ENCODE measurements at places on chromosomes 2 and 18. TPM values are rescaled to one million over a fixed set of nuclear protein-coding genes. Genes with fewer than 3 reads are reported as not detected.
A peak's percentile ranks its signal among the peaks of the same experiment; 100 is the strongest.

GRCh38 chr2:200376513-200377354 is 70.2 kb downstream of the SPATS2L start:
- no peak for DNase-seq

Gene SPP2
- not detected for total RNA-seq

Gene MAL
- 63.8 TPM for total RNA-seq

GRCh38 chr18:40902436-40902835 is 1052.6 kb upstream of the PIK3C3 start:
- DNase-seq = no peak

GRCh38 chr2:108325756-108326155 is 37.1 kb downstream of the SULT1C2 start:
- no peak for DNase-seq

- no peak for DNase-seq
These were observed 48.8 kb upstream of the LPIN2 start for GRCh38 chr18:3061581-3062312.

GRCh38 chr2:11832531-11832930 is 86.1 kb downstream of the LPIN1 start:
- no peak for DNase-seq

Gene CFAP65
- total RNA-seq = 1.1 TPM

Gene CD302
- 1.7 TPM for total RNA-seq

GRCh38 chr2:85053802-85054201 is 79.4 kb upstream of the TCF7L1 start:
- no peak for DNase-seq

GRCh38 chr2:29841386-29842004 is 79.9 kb downstream of the ALK start:
- no peak for DNase-seq

GRCh38 chr2:173184031-173185004 is 108.7 kb downstream of the MAP3K20 start:
- peak; percentile 87 for DNase-seq

DNA sequence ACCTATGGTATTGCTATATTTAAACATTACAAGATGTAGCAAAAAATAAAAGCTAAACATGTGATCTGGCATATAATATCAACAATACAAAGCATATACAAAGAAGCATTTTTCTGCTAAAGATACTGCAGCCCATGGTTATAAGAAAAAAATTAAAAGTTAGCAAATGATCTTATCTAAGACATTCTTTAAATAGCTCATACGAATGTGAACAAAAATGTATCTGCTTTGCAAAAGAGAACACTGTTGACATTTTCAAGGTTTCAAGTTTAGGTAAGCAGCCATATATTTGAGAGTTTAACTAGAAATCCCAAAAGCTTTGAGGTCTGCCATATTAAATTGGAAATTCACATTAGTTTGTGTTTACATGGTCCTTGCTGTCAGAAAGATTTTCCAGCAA is 301.0 kb upstream of the SLC39A10 start:
- no peak for DNase-seq

GRCh38 chr2:51717312-51717711 is 685.4 kb upstream of the NRXN1 start:
- DNase-seq = peak; percentile 41

- DNase-seq = no peak
These were observed 1438.1 kb downstream of the DPP10 start for GRCh38 chr2:115880558-115880957.

GRCh38 chr2:113240915-113241911 is 37.5 kb downstream of the PAX8 start:
- peak; percentile 100 for DNase-seq

DNA sequence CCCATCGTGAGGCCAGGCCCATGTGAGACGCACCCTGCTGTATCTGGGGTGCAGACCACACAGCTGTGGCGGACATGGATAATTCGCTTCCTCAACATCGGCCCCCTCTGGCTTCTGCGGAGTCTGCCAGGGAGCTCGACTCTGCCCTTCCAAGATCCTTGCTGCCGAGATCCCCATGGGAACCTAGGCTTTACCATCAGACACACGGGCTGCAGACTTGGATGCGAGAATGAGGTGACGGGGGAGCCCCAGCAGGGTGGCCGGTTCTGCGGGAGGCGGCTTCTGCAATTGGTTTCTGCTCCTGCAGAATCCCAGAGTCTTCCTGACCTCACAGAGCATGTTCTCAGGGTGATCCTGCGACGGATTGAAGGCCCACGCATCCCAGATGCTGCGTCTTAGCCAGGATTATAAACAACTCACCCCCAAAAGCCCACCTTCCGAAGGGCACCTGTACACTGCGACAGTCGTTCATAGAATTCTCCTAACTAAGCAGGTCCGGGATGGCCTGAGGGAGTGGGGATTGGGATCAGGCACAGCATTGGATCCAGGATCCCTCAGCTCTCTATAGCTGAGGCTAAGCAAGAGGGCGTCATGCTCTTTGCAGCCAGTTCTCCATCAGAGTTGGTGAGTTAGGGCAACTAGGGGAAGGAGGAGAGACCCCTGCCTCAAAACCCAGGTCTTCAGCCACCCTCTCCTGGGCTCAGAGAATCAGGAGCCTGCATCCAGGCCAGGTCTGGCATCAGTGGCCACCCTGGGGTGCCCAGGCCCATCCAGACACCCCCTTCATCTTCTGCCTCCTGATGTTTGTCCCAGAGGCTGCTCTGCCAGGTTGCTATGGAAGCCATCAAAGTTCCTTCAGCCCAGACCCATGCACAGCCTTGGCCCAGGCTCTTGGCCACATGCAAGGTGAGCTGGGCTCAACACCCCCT is 74.7 kb upstream of the SNTG2 start:
- DNase-seq = no peak

Gene CRYGD
- not detected for total RNA-seq
